ENCODE measurements at places on chromosomes 3 and 15.

DNA sequence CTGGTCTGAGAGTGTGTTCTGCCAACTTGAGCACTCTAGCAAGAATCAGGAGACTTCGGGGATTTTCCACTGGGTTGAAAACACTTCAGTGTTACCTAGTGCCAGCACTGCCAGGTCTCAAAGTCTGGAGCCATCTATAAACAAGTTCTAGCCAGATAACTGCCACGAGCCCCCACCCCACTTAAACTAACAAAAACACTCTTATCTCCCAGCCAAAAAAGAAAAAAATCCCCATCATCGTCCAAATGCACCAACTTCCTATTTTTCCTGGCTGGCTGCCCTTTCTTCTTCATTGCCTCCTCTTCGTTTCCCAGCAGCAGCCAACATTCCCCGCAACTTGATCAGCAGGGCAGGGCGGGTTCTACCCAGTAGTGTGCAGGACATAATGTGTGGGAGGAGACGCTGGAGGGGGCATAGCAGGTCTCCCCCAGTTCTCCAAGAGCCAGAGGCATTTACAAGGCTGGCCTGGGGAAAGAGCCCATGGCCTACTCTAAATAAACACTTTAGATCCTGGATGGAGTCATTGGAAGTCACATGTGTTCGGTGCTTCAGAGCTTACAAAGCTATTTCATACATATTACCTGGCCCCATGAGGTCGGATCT, 29.5 kb downstream of the C2CD4B start:
- DNase-seq: no peak

- no peak for DNase-seq
Measured at GRCh38 chr3:72961752-72962151, 34.9 kb upstream of the PPP4R2 start.

DNA sequence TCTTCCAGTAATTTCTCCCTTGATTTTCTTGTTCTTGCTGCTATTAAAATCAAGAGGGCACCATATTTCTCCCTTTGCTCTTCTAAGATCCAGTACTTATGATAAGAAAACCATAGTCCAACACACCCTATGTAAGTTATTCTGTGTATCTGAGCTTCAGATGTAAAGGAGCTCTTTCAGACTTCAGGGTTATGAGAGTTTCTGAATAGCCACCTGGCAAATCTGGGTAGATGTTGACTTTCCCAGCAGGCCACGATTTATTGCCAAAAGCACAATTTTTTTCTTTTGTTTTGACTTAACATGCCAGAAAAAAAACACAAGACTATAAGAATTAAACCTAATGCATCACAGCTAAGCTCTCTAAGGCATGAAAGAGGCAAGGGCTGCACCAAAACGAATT, 1045.0 kb downstream of the FHIT start:
- no peak for DNase-seq

DNA sequence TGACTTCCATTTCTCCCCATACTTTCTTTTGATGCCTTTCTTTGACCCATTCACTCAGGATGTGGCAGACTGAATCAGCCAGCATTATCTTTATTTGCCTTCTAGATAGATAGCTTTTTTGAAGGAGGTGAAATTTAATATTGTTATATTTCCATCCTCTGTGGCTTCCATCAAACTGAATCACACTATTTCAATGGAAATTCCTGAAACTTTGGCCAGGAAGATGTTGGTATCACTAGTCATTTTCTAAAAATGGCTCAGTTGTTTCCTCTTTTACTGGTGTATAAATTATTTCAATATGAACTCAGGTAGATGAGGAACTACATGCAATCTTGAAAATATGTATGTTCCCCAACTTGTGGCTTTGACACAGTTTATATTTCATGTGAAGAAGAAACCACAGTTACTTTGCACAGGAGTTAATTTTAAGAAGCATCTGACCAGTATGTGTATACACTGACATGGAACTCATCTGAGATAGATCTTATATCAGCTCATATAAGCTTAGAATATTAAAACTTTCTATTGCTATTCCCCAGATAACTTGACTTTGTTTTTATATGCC, 248.3 kb downstream of the CGGBP1 start:
- no peak for DNase-seq
